Activated CD4-positive, alpha-beta T cell treated with anti-CD3 and anti-CD28 coated beads, Interleukin-2, amount 10 ng/mL, durations not matched to agents 24 days and 14 days (primary cell): ENCODE measurements at places on chromosomes 13 and 19. TPM values are rescaled to one million over a fixed set of nuclear protein-coding genes. Genes with fewer than 3 reads are reported as not detected.

- no peak for DNase-seq
- H3K36me3 ChIP-seq: no peaks in the 10 kb centered on the region
- H3K4me1 ChIP-seq: peaks cover 4% of the 10 kb centered on the region
Observed at GRCh38 chr13:87666831-87667230, 4.3 kb upstream of the SLITRK5 start.

DNA sequence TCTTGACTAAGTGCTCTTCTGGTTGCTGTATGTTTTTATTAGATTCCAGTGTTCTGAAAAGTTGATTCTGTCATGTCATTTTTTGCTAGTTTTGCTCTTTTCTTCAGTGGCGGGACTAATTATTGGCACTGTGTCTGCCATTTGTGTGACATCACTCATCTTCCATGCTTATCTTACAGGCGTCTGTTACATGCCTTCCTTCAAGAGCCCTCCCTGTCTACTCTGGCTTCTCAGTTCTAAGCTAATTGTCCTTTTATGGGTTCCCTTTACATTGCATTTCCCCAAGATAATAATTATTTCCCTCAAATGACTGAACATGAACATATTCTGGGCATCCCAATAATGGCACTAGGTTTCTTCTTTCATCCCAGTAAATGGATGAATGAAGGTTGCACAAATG, 459.1 kb downstream of the DCT start:
- no peaks in the 10 kb centered on the region for H3K27me3 ChIP-seq
- H3K27ac ChIP-seq: no peak overlapping the region
- no peaks in the 10 kb centered on the region for H3K36me3 ChIP-seq
- no peak for DNase-seq
- H3K4me3 ChIP-seq: no peak overlapping the region

Gene CASP14
- total RNA-seq: not detected in 2 replicates

DNA sequence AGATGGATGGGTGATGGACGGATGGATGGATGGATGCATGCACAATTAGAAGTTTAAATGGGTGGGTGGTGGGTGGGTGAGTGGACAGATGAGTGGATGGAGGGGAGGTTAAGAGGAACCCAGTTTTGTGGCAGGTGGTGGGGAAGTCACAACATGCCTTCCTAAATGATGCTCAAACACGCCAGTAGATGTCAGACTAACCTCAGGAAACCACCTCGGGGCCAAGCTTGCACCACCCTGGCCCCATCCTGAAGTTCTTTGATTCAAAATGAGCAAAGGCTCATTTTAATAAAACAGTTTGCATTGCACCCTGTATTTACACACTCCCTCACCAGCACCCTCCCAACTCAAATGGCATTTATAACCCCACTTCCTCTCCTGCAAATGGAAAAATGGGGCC, 91.4 kb upstream of the CACNA1A start:
- DNase-seq: peak; percentile 85
- no peak overlapping the region for H3K27ac ChIP-seq
- H3K27me3 ChIP-seq: no peaks in the 10 kb centered on the region
- H3K36me3 ChIP-seq: no peaks in the 10 kb centered on the region
- peaks cover 2% of the 10 kb centered on the region for H3K4me1 ChIP-seq
- no peak overlapping the region for H3K4me3 ChIP-seq

Gene MBD3L3
- total RNA-seq: not detected in 2 replicates

DNA sequence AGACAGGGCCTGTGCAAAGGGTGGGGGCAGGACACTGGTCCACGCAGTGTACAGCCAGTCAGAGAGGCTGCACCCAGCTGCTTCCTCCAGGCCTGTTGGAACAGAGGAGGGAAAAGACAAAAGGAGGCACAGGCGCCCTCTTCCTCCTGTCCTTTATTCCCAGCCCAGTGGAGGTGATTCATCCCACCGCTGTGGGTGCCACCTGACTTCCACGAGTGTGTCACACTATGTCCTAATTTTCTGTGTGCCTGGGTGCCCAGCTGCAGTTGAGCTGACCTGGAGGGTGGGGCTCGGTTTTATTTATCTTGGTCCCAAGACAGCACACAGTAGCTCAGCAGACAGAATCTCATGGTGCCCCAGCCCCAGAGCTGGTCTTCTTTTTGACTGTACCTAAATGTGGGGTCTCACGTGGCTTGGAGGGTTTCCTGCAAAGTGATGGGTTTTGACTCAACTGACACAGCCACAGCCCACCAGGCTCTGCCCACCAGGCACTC, 9.0 kb downstream of the EPS15L1 start:
- H3K36me3 ChIP-seq: peaks cover 7% of the 10 kb centered on the region
- no peaks in the 10 kb centered on the region for H3K27me3 ChIP-seq
- H3K27ac ChIP-seq: no peak overlapping the region
- no peak for DNase-seq
- no peak overlapping the region for H3K4me3 ChIP-seq

DNA sequence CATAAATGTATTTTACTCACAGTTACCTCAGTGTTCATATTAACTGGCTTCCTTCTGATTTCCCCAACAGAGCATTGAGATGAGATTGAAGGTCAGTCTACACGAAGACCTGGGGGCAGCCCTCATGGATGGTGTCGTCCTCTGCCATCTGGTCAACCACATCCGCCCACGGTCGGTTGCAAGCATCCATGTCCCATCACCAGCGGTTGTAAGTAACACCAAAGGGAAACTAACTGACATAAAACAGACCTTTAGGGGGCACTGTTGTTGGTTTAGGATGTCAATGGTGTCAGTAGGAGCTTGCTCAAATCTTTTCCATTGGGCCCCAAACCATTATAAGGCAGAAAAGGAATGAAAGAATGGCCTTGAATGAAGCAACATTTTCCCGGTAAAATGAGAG, 68.2 kb downstream of the ESD start:
- H3K27me3 ChIP-seq: no peaks in the 10 kb centered on the region
- no peak overlapping the region for H3K27ac ChIP-seq
- H3K4me1 ChIP-seq: peaks cover 11% of the 10 kb centered on the region

GRCh38 chr13:102774214-102774568, 605 bp upstream of the TEX30 start:
- no peak for DNase-seq
- peaks cover 49% of the 10 kb centered on the region for H3K4me1 ChIP-seq
- H3K27ac ChIP-seq: peak overlapping the region; percentile 93
- peaks cover 21% of the 10 kb centered on the region for H3K36me3 ChIP-seq
- no peaks in the 10 kb centered on the region for H3K27me3 ChIP-seq
- peak overlapping the region; percentile 87 for H3K4me3 ChIP-seq

GRCh38 chr19:5349041-5349440, 8.4 kb upstream of the PTPRS start:
- H3K4me3 ChIP-seq: no peak overlapping the region
- no peak for DNase-seq
- H3K27ac ChIP-seq: no peak overlapping the region
- H3K27me3 ChIP-seq: peaks cover 5% of the 10 kb centered on the region

Gene FXYD7
- total RNA-seq: 0.23 TPM in 1 of 2 replicates, not detected in the other

- H3K27me3 ChIP-seq: peaks cover 22% of the 10 kb centered on the region
- no peaks in the 10 kb centered on the region for H3K4me1 ChIP-seq
- no peak overlapping the region for H3K27ac ChIP-seq
- no peak for DNase-seq
- H3K4me3 ChIP-seq: peak overlapping the region; percentile 61
Observed at GRCh38 chr13:22915442-22916082, 265.2 kb upstream of the SGCG start.

Gene TMPRSS9
- total RNA-seq: 0.09 TPM in 1 of 2 replicates, not detected in the other

- H3K27me3 ChIP-seq: no peaks in the 10 kb centered on the region
- DNase-seq: no peak
- H3K4me3 ChIP-seq: no peak overlapping the region
- no peaks in the 10 kb centered on the region for H3K4me1 ChIP-seq
- H3K36me3 ChIP-seq: no peaks in the 10 kb centered on the region
Observed at GRCh38 chr13:38099751-38100150, 230.2 kb upstream of the TRPC4 start.

DNA sequence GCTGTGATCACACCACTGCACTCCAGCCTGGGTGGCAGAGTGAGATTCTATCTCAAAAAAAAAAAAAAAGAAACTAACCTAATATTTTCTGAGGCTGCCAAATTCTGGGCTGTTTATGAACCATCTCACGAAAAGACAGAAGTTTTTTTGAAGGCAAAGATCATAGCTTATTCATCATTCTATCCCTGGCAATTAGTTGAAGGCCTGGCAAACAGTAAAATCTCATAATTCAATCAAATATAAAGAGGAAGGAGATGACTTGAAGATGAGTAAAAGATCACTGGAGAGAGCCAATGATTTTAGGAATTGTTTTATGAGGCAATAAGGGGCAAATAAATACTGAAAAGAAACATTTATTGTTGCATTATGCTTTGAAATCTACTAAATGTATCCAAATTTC, 216.5 kb downstream of the DCLK1 start:
- no peak overlapping the region for H3K4me3 ChIP-seq
- no peaks in the 10 kb centered on the region for H3K27me3 ChIP-seq
- H3K4me1 ChIP-seq: no peaks in the 10 kb centered on the region
- H3K27ac ChIP-seq: no peak overlapping the region

DNA sequence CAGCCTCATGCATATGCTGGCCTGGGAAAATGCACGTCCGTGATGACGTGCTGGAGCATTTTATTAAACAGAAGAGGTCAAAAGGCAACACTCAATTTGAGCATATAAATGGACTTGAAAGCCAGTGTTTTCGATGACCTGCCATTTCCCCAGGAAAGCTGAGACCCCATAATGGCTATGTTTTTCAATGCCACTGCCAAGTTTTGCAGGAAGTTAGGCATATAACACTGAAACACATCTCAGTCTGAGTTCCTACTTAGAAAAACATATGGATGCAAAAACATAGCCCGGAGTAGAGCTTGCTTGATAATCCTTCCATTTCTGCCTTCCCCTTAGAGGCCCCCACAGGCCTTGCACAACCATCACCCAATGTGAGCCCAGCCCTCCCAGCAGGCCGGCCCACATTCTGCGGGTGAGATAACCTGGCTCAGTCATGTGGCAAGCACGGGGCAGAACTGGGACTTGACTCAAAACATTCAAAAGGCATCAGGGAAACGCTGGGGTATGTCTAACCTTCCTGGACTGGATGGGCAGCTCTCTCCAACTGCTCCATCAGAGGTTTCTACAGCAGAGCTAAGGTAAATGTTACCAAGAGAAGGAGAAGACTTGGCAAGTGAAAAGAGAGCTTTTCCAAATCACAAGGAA, 24.9 kb downstream of the EPS15L1 start:
- peak overlapping the region; percentile 50 for H3K27ac ChIP-seq
- H3K36me3 ChIP-seq: peaks cover 16% of the 10 kb centered on the region
- H3K4me1 ChIP-seq: peaks cover 38% of the 10 kb centered on the region
- H3K27me3 ChIP-seq: no peaks in the 10 kb centered on the region

- H3K4me1 ChIP-seq: no peaks in the 10 kb centered on the region
- no peak for DNase-seq
- H3K27ac ChIP-seq: no peak overlapping the region
Observed at GRCh38 chr13:31278869-31279268, 79.1 kb downstream of the B3GLCT start.

Gene OVOL3
- not detected in 2 replicates for total RNA-seq

Gene KLK13
- not detected in 2 replicates for total RNA-seq

DNA sequence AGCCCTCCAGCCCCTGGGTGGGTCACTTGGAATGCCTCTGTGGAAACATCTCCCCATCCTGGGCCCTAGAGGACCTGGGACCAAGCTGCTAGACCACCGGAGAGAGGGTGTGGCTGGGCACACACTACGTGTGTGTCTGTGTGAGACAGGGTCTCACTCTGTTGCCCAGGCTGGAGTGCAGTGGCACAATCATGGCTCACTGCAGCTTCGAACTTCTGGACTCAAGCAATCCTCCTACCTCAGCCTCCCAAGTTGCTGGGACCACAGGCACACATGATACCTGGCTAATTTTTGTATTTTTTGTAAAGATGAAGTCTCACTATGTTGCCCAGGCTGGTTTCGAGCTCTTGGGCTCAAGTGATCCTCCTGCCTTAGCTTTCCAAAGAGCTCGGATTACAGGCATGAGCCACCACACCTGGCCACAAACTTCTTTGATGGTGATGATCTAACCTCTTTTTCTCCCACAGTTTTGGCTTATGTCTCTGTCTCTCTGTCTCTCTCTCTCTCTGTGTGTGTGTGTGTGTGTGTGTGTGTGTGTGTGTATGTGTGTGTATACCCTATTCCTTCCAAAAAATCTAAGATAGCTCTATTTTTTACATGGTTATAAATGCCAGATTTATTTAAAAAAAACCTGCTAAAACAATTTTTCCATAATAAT, 32.1 kb upstream of the SLC7A9 start:
- H3K4me1 ChIP-seq: no peaks in the 10 kb centered on the region
- DNase-seq: no peak
- H3K4me3 ChIP-seq: no peak overlapping the region
- H3K36me3 ChIP-seq: peaks cover 17% of the 10 kb centered on the region

DNA sequence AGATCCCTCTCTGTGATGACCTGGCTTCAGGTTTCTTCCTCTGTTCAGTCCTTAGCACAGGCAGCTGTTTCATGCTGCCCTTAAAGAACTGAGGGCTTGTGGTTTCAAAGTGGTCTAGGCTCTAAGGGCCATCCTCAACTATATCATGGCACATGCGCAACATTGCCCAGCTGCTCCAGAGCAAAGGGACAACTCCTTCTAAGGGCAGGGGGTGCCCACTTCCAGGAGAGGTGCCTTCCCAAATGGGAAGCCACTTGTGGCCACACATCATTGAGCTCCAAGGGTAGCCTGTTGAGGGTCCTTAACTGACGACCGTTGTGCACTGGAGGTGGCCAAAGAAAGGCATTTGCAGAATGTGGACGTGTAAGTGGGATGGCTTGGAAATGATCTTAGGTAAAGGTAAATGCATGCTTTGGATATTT, 7.3 kb downstream of the GPR183 start:
- no peak overlapping the region for H3K27ac ChIP-seq
- H3K27me3 ChIP-seq: no peaks in the 10 kb centered on the region
- DNase-seq: no peak
